Lung (tissue), 17 donors: ENCODE measurements at places on chromosomes 1 and 21. TPM values are rescaled to one million over a fixed set of nuclear protein-coding genes. Genes with fewer than 3 reads are reported as not detected.
A peak's percentile ranks its signal among the peaks of the same experiment; 100 is the strongest.

- H3K36me3 ChIP-seq = peaks cover 5% of the 10 kb centered on the region
- no peaks in the 10 kb centered on the region for H3K27me3 ChIP-seq
- H3K4me1 ChIP-seq = peaks cover 35% of the 10 kb centered on the region
Measured at GRCh38 chr1:225817611-225818061, 7.7 kb downstream of the EPHX1 start.

DNA sequence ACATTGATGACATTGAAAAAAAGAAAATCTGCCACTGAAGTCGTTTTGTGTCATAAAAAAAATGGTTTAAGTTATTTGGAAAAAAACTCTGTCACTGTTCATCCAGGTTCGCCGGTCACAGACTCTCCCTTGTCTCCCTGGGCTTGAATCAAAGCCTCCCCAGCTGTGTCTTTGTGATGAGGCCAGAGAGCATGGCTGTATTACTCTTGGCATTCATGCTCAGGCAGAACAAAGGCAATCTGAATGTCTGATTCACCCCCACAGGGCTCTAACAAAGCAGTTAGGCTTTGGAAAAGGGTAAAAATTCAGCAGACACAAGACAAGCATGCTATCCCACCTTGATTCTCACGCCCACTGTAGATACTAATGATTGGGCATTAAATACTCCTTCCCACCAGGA, 304.3 kb upstream of the PLD5 start:
- no peak overlapping the region for H3K27ac ChIP-seq
- no peaks in the 10 kb centered on the region for H3K27me3 ChIP-seq
- H3K36me3 ChIP-seq = no peaks in the 10 kb centered on the region
- no peak for DNase-seq
- H3K4me1 ChIP-seq = no peaks in the 10 kb centered on the region

DNA sequence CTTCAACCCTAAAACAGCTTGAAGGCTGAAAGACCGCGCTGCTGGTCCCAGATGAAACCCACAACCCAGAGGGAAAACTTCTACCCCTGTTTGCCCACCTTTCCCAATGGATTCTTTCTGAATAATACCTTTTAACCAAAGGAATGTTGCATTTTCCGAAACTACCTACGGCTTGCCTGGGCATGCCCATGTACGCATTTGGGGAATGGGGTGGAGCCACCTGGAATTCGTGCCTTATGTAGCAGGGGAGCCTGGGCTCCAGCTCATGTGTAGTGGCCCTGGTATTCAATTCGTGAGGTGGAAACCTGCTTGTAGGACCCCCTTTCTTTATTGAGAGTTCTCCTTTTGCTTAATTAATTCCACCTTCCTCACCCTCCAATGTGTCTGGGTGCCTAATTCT, 256.6 kb upstream of the RGS18 start:
- DNase-seq = no peak
- no peaks in the 10 kb centered on the region for H3K36me3 ChIP-seq
- no peak overlapping the region for H3K27ac ChIP-seq
- no peak overlapping the region for H3K4me3 ChIP-seq

GRCh38 chr1:46084553-46085451, 47.6 kb downstream of the PIK3R3 start:
- H3K27ac ChIP-seq = peak overlapping the region; percentile 79
- no peak overlapping the region for H3K4me3 ChIP-seq
- no peak for DNase-seq
- H3K4me1 ChIP-seq = peaks cover 7% of the 10 kb centered on the region
- H3K36me3 ChIP-seq = no peaks in the 10 kb centered on the region

CTTNBP2NL gene
- total RNA-seq = 23.8 TPM

GRCh38 chr1:150562446-150563339, 13.5 kb downstream of the ADAMTSL4 start:
- H3K4me1 ChIP-seq = peaks cover 25% of the 10 kb centered on the region
- H3K4me3 ChIP-seq = no peak overlapping the region
- H3K36me3 ChIP-seq = no peaks in the 10 kb centered on the region
- H3K27me3 ChIP-seq = no peaks in the 10 kb centered on the region
- peak overlapping the region; percentile 96 for H3K27ac ChIP-seq
- no peak for DNase-seq

SFN gene
- 1.4 TPM for total RNA-seq

DNA sequence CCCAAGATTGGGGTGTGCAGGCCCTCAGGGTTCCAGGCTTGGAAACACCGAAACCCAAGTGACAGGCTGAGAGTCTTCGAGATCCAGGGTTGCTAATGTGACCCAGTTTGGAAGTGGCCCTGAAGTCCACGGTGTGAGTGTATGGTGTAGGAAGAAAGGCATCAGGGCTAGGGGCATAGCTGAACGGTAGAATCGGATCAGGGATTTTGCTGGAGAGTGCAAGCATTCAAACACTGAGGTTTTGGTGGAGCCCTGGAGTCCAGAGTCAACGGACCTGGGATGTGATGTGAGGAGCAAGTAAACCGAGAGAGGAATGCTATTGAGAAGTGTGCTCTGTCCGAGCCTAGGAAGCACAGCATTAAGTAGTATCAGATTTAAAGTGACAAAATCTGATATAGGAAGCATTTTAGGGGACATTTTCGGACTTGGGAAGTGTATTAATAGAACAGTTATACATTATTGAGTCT, 958 bp downstream of the NFYC start:
- no peaks in the 10 kb centered on the region for H3K36me3 ChIP-seq
- peak overlapping the region; percentile 74 for H3K4me3 ChIP-seq
- H3K27me3 ChIP-seq = no peaks in the 10 kb centered on the region

DNA sequence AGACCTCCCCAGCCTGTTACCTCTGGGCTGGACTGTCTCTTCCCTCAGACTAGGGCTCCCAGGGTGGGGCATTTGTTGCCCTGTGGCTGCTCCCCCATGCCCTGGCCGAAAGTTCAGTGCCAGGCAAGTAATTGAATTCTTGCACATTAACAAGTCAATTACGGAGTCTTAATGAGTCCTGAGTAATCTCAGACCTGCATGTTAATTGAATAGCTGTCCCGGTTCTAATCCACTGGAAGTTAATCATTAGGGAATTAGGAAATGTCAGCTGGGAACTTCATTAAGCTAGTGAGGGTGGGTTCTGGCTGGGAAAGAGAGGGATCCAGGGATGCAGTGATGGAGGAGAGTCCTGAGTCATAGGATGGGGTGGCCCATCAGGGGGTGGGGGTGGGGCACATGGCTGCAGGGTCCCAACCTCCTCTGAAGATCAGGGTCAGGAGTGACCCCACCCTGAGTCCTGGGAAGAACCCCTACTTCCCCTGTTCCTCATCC, 47.1 kb upstream of the CSF3R start:
- H3K27me3 ChIP-seq = peaks cover 4% of the 10 kb centered on the region
- no peaks in the 10 kb centered on the region for H3K36me3 ChIP-seq
- no peaks in the 10 kb centered on the region for H3K4me1 ChIP-seq
- no peak overlapping the region for H3K4me3 ChIP-seq

- DNase-seq = no peak
- H3K27ac ChIP-seq = no peak overlapping the region
- H3K4me1 ChIP-seq = peaks cover 8% of the 10 kb centered on the region
- no peaks in the 10 kb centered on the region for H3K27me3 ChIP-seq
- no peaks in the 10 kb centered on the region for H3K36me3 ChIP-seq
Measured at GRCh38 chr1:207903053-207903452, 7.9 kb downstream of the CD34 start.

MROH9 gene
- 3.5 TPM for total RNA-seq

DNA sequence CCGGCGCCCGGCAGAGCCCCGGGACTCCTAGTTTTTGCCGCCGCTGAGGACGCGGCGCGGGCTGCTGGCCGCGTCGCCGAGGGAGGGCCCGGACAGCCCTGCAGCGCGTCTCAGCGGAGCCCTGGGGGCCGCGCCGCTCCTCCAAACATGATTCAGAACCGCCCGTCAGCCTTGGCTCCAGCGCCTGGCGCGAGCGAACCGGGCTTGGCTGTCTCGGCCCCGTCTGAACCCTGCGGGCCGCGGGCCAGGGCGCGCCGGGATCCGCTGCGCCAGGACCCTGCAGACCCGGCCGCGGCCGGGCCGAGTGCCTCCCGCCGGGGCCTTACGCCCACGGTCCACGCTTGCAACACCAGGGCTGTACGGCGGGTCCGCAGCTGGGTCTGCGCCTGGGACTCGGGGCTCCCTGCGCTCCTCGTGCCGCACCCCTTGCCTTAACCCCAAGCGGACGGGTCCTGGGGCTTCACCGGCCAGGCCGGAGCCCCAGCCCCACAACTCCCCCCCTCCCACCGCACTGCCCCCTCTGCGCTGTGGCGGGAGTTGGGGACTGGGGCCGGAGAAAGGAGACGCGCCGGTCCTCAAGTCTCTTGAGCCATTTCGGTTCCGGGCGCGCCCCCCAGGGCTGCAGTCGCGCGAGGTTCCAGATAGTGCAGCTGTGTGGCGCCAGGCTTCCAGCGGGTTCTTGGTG, 48.4 kb upstream of the CD34 start:
- peak overlapping the region; percentile 33 for H3K4me3 ChIP-seq
- H3K4me1 ChIP-seq = no peaks in the 10 kb centered on the region
- no peaks in the 10 kb centered on the region for H3K36me3 ChIP-seq
- peaks cover 4% of the 10 kb centered on the region for H3K27me3 ChIP-seq
- DNase-seq = peak; percentile 86

RNU1-4 gene
- total RNA-seq = under 0.01 TPM
